Activated T-cell treated with anti-CD3 and anti-CD28 coated beads for 24 hours (primary cell): ENCODE measurements at places on chromosomes 7 and 10.

DNA sequence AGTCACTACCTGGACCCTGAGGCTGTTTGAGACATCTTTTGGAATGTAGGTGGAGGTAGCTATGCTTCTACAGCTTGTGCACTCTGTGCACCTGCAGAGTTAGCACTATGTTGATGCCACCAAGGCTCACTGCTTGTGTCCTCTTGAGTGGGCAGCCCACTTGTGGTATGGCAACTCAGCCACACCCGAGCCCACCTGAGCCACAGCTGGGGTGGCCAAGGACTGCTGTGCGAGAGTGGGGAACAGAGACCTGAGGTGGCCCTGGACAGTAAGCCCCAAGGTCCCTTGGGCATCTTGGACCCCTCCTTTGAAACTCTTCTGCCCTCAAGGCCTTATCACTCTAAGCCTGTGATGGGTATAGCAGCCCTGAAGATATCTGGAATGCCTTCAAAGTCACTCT, 25.7 kb downstream of the MYO1G start:
- DNase-seq: no peak

- no peak for DNase-seq
Measured at GRCh38 chr10:89302625-89303024, 779 bp downstream of the IFIT2 start.

DNA sequence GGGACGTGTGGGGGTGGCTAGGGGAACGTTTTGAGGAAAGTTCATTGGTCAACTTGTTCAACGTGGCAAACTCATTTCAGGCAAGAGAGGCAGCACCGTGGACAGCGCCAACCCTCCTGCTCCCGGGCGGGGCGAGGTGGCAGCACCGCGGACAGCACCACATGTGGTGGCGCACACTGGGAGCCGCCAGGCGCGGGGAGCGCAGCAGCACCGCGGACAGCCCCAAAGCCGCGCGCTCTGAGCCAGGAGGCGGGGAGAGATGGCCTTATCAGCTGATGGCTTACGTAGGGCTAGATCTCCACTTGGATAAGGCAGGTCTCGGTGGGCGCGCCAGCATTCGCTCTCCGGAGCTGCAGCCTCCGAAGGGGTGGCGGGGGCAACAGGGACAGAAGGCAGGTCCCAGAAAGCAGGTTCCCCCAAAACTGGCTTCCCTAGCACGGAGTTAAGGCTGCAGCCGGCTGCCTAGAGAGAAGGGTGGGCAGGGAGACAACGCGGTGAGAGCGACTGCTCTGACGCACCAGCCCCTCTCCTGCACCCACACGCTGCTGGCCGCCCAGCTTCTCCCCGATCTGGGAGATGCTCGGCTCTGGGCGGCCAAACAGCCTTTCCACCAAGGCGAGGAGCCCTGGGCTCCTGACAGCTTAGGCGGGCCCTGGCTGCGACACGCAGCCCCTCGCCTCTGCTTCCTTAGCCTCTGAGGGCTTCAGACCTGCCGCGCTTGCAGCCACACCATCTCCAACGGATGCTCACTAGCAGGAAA, at the start of gene HTR5A:
TSS of gene HTR5A (plus strand) at position 333 of the 760 bp plus-strand sequence. CDS start 576 bp downstream, outside the sequence.
- peak; percentile 65 for DNase-seq

DNA sequence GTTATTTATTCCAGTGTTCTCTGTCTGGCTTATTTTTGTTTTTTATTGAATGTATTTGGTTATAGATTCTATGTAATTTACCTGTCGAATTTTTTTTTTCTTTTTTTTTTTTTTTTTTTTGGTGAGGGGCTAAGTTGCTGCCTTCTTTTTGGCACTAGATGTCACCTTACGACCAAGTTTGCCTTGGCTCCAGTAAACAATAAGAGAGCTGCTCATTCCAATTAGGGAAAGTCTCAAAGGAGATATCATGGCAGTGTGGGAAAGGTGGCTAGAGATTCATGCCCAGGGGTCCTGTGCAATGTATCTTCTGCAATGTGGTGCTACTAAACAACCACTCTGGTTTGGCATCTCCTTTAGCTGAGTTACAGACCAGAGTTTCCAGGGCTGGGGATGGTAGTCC, 84.0 kb downstream of the PTPN20 start:
- DNase-seq: no peak
